Putamen (tissue), 1 donor: ENCODE measurements at places on chromosomes 11 and 22.

DNA sequence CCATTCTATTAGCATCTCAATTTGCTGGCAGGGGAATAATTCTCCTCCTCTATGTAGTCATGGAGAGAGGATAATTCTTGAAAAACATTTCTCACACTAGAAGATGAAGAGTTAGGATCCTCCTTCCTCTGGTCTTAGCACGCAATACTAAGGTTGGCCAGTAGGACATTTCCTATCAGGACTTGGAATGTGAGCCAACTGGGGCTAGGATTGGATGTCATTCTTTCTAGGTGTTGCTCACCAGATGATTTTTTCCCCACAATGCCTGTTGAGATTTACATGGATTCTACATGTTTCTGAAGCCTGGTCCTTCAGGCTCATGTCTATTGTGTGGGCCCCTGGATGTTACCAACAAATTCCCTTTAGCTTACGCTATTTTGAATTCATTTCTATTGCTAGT, 28.0 kb downstream of the SLN start:
- DNase-seq = no peak

- no peak for DNase-seq
Measured at GRCh38 chr11:107804971-107805370, 53.6 kb downstream of the SLC35F2 start.

- no peak for DNase-seq
Measured at GRCh38 chr11:7892059-7892699, 38.9 kb downstream of the OR10A6 start.

DNA sequence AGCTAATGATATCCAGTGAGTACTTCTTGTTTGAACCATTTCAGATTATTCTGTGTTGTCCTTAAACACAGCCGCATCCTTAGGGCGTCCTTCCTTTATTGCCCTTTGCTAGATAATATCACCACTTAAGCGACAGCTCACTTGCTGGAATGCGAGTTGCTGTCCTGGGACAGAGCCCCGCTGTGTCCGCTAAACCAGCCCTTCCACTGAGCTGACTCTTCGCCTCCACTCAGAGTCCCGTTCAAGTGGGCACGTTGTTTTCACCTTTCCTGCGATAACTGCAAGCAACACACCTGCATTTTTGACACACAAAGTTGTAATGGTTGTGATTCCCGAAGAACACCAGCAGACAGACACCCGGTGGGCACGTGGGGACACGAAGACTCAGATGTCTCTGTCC, 140.0 kb downstream of the TBC1D22A start:
- no peak for DNase-seq

DNA sequence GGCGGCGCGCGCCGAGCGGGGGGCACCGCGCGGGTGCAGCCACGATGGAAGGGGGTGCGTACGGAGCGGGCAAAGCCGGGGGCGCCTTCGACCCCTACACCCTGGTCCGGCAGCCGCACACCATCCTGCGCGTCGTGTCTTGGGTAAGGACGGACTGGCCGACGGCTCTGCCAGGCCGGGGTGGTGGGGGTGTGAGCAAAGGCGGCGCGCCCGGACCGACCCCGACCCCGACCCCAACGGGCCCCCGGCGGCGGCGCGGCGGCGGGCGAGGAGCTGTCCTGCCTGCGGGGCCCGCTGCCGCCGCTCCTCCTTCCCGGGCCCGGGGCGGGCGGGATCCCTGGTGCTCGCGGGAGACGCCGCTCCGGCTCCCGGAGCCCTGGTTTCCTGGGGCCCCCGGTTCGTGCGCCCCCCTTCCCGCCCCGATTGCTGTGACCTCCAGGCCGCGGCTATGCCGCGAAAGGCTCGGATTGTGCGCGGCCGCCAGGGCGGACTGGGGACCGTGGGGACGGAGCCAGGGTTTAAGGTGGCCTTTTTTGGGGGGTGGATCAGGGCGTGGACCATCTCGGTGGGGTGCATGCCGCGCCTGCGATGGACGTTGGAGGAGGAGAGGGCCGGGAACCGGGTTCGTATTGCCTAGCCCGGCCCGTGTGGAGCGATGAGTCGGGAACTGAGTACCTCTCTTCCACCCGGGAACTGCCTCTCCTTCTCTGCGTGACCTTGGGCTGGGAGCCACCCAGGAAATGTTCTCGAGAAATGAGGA, at the start of gene SYNGR1:
SYNGR1 (plus strand) TSS at position 25 of the 760 bp plus-strand sequence; CDS start at position 45, 20 bp downstream.
- no peak for DNase-seq

GRCh38 chr11:93662175-93662570, 691 bp downstream of the CEP295 start:
- no peak for DNase-seq

DNA sequence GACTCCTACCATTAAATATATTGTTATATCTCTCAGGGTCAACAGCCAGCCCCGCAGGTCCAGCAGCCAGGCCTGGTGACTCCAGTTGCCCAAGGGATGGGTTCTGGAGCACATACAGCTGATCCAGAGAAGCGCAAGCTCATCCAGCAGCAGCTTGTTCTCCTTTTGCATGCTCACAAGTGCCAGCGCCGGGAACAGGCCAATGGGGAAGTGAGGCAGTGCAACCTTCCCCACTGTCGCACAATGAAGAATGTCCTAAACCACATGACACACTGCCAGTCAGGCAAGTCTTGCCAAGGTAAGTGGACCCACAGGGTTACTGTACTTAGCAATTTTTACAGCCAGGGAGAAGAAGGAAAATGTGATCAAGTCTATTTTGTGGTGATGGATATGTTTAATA, 35.1 kb downstream of the EP300 start:
- DNase-seq = no peak

DNA sequence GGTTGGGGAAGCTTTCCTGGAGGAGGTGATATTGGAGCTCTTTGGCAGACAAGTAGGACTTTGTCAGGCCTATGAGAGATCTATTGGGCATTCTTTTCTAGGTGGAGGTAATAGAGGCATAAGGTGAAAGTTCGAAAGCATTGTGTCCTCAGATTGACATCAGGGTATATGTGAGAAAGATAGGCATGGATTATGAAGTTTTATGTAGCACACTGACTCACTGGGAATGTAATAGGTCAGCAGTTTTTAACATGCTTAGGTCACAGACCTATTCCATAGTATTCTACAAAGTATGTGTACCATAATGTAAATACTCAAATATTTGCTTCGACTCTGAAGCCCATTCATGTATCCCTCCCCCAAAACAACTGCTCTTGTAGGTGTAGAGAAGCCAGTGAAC, 11.8 kb downstream of the HIKESHI start:
- DNase-seq = no peak
